EH (cell line): ENCODE measurements at places on chromosomes 2 and 18.

- DNase-seq: no peak
Observed at GRCh38 chr2:190618030-190618429, 30.9 kb upstream of the NAB1 start.

- no peak for DNase-seq
Observed at GRCh38 chr18:70489571-70489970, 200.7 kb downstream of the SOCS6 start.

GRCh38 chr2:16123856-16124780 lies 183.8 kb downstream of the MYCN start:
- no peak for DNase-seq

DNA sequence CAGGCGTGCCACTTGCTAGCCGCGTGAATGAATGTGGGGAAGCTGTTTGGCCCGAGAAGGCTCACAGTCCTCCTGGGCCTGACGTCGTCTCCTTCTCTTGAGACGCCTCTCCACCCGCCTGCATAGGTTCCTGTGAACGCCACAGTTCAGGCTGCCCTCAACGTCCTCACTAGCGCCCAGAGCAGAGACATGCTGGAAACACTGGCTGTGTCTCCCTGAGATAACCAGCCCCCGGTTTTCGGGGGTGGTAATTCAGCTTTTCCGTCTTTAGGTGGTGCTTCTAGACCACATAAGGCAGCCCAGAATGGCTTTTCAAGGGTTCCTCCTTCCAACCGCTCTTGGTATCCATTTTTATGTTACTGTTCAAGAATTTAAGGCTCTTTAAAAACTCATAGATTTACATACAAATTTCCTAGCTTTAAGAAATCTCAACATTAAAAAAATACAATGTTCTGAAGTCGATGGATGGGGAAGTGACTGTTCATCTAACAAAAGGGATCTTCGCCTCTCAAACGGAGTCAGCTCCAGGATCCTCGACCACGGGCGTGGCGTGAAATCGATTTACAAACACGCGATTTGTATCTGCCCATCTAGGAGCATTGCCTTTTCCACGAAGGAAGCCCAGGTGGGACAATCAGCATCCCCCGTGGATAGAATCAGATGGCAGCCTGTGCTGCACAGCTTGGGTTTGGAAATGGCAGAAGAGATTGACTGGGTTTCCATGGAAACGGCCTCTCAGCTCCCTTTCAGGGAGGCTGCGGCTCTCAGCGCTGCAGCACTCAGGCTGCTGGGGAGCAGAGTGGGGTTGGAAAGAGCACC lies 110.6 kb upstream of the PXDN start:
- DNase-seq: peak; percentile 56
